ENCODE measurements at places on chromosomes 3 and 15.

- DNase-seq: peak; percentile 57
These were observed 806 bp downstream of the KLHL25 start for GRCh38 chr15:85793641-85794597.

- DNase-seq: no peak
These were observed 212.3 kb downstream of the RPLP1 start for GRCh38 chr15:69664572-69665571.

DNA sequence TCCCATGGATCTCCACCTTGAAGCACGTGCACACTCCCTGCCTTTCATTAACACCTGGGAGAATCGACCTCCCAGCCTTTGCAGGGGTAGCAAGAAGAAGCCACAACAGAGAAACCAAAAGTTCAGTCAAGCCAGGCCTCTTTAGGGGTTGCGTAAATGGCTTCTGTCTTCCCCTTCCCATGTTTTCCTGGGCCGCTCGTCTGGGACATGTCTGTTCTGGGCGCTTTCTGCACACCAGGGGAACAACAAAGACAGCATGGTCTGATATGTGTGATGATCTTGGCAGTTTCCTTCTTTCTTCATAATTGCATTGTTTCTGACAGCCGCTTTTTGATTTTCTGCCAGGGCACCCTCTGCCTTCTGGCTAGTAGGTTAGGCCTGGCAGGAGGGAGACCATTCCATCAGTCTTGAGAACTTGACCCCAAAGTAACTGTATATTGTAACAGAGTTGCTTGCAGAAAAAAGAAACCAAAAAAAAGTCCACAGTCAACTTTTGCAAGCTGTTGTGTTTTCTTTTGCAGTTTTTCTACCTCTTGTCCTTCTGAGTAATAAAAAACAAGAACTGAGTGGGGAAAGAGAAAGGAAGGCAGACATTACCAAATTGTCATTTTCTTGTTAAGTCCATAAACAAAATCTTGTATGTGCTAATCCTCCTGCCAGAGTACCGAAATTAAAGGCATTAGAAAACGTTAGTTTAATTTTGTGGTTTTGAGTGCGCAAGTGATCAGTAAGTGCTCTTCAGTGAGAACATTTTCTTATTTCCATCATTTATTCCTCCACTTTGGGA, 56.0 kb upstream of the FURIN start:
- DNase-seq: no peak

- DNase-seq: no peak
These were observed 189.6 kb upstream of the GRM7 start for GRCh38 chr3:6671363-6671762.

DNA sequence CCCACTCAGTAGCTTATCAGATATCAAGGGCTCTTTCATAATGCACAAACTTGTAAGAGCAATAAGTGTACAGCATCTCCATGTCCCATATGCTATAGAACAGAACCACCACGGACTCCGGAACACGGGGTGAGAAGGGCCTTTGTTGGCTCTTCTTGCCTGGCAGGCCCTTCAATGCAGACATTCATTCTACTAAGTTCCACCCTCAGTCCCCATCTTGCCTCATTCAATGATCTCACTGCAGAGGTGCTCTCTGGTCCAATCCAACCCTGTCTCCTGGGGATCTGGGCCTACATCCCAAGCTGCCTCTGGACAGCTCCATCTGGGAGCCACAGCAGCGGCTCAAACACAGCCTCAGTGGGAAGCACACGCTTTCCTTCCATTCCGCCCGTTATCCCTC, 16.8 kb downstream of the HACD2 start:
- no peak for DNase-seq
